Activated T-helper 1 cell treated with anti-CD3 and anti-CD28 coated beads, Interleukin-2, amount 50 U/mL, for 16 hours (primary cell): ENCODE measurements at places on chromosomes 3 and 15.

GRCh38 chr3:66803206-66803605, 194.9 kb upstream of the KBTBD8 start:
- no peak for DNase-seq

- DNase-seq, result no peak
Measured at GRCh38 chr3:188939814-188940572, 231.8 kb upstream of the TPRG1 start.

DNA sequence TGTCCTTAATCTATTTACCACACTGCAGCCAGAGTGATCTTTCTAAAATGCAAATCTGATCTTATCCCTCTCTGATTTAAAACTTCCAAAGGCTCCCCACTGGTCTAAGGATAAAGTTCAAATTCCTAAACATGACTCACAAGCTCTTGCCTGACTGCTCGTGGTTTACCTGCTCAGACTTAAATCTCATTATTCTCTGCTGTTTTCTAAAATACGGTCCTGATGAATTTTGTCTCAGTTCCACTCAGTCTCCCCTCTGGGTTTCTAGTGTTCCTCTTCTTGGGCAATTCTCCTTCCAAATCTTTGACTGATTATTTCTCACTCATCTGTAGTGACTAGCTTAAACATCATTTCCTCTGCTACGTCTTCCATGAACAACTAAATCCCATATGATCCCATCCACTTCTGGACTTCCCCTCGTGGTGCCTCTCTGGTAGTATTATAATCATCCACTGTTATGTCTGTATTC, 108.3 kb downstream of the P3H2 start:
- DNase-seq, result no peak

- DNase-seq, result no peak
Measured at GRCh38 chr3:46449755-46450552, 14.8 kb downstream of the LTF start.

DNA sequence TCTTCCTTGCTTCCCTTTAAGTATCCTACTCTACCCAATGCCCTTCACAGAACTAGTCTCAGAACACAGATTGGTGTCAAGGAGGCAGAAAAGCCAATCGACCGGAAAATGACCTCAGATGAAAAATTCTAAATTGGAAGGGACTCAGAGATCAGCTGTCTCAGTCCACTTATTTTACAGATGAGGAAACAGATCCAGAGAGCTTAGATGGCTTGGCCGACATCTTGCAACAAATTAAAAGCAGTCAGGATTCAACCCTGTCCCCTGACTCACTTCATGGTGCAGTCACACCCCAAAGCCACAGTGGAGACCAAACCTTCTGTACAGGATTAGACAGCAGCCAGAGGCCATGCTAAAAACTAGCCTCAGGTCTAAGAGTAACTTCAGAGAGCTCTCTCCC, 169.3 kb upstream of the BHLHE40 start:
- DNase-seq, result no peak

DNA sequence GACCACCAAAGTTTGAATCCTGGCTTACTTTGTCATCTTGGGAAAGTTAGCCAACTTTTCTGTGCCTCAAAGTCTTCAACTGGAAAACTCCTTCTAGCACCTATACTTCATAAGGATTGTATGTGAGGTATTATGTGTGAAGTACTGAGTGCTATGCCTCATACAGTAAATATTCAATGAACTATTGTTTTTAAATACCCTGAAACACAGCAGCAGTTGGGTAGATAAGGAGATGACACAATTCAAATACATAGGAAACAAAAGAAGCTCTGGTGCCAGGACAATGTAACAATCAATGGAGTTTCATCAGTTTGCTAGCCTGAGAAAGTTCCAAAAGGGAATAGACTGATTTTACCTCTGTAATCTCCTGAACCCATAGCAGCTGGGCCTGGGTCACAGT, 43.3 kb downstream of the TUBGCP4 start:
- no peak for DNase-seq

- DNase-seq, result no peak
Measured at GRCh38 chr3:47661121-47661752, 82.6 kb upstream of the CSPG5 start.

- no peak for DNase-seq
Measured at GRCh38 chr3:173823911-173824460, 426.4 kb downstream of the NLGN1 start.

- DNase-seq, result no peak
Measured at GRCh38 chr3:130929804-130930203, 35.9 kb downstream of the ATP2C1 start.

DNA sequence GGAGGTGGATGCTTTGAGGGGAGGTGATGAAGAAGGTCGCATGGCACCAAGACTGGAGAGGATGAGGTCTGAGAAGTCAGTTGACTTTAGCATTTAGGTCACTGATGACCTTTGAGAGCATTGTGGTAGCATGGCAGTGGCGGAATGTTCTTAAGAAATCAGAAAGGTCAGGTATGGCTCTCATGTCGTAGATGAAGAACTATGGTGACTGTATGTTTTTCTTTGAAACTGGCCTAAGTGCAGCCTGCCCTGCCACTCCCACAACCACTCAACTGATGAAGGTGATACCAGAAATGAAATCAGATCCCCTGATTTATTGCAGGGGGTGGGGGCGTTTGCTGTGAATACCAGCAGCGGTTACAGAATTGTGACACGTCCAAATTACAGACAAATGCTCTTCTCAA, 102.6 kb downstream of the ITPR1 start:
- DNase-seq, result no peak

- no peak for DNase-seq
Measured at GRCh38 chr3:16467393-16467792, 46.1 kb downstream of the RFTN1 start.

DNA sequence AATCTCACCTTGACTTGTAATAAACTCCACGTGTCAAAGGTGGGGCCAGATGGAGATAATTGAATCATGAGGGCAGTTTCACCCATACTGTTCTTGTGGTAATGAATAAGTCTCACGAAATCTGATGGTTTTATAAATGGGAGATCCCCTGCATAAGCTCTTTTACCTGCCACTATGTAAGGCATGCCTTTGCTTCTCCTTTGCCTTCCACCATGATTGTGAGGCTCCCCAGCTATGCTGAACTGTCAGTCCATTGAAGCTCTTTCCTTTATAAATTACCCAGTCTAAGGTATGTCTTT, 45.5 kb downstream of the SUCNR1 start:
- DNase-seq, result no peak

GRCh38 chr3:167754049-167754448, 18.5 kb downstream of the SERPINI1 start:
- no peak for DNase-seq

DNA sequence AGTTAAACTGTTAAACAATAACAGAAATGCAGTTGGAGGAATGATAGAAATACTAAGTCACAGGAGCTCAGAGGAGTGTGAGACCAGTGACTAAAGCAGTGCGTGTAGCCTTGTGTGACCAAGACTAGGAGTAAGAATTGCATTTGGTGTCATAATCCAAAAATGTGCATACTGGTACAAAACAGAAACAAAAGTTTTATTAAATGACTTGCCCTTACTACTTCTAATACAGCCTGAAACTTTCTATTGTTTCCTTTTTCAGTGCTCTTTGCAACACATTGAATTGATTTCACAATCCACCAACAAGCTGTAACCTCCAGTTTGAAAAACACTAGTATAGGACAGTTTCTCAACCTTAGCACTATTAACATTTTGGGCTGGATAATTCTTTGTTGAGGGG, 17.1 kb downstream of the SNX1 start:
- DNase-seq, result no peak

DNA sequence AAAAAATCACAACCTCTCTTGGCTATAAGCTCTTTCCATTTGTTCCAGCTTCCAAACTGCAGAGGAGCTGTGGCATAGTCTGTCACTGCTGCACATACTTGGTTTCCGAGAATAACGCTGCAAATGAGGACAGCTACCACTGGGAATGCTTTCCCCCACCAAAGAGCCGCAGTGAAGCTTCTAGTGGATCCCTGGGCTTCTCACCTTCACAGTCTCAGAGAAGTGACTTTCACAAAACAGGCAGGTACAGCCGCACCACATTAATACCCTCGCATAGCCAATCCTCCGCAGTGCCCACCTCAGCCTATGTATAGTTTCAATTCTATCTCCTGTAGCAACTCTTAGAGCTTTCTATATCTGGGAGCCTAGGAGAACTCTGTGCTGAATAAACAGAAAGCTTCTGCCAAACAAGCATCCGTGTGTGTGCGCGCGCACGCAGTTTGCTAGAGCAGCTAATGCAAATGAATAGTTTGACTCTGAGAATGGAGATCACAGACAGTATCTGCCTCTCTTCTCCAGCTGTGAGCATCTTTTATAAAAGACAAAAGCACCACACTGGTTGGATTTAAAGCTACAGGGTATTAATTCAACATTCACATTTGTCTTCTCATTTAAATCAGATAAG, 81.9 kb upstream of the PLXND1 start:
- no peak for DNase-seq
